ENCODE measurements at places on chromosomes 1 and 21. TPM values are rescaled to one million over a fixed set of nuclear protein-coding genes. Genes with fewer than 3 reads are reported as not detected.

GRCh38 chr21:44458971-44459711, 3.8 kb downstream of the LRRC3 start:
- peak; percentile 58 for DNase-seq

DNA sequence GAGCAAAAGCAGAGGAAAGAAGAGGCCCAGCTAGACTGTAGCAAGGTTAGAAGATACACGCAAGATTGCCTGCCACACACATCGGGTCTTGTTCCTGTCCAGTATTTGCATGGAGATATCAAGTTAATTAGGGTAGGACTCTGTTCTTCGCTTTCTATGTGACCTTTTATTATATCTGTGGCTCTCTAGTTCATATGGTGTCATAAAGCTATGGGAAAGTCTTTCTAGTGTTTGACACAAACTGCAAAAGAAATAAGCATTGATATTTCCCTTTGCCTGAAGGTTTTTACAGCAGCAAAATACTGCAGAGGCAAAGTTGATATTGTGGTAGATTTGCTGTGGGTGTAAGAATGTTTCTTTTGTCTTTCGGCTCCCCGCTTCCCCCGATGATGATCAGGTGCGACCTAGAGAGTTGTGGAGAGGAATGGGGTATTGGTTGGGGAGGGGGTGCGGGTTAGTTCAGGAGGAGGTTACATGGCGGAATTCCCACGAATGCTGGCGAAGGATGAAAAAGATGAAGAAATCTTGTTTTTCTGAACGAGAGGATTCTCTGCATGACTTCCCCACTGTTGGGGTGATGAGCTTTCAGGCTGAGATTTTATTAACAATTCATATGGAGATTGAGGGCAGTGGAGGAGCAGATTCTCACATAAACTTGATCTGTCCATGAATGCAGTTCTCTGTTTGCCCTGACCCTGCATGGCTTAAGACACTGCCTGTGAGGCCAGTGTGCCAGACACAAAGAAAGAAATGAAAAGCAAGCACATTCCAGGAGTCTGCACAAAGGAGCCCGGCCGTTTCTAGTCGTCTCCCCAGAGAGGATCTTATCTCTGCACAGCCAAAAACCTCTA, 550.2 kb downstream of the USP25 start:
- no peak for DNase-seq

DNA sequence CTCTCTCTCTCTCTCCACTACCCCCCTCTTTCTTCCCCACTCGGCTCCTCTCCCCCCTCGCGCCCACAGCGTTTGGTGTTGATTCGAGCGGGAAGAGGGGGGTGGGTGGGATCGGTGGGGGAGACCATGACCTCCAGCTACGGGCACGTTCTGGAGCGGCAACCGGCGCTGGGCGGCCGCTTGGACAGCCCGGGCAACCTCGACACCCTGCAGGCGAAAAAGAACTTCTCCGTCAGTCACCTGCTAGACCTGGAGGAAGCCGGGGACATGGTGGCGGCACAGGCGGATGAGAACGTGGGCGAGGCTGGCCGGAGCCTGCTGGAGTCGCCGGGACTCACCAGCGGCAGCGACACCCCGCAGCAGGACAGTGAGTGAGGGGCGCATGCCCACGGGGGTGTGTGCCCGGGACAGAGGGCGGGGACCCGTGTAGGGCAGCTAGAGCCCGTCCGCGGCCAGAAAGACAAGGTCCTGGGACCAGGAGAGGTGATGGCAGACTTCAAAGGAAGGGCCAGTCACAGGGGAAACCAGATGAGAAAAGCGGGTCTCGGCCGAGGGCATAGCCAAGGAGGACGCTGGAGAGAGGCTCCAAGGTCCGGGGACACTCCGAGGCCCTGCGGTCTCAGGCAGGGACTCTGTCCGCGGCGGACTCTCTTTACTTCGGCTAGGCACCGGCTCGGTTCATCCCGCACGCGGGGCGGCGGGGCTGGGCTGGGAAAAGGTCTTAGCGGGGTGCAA, at the start of gene PRRX1:
Gene PRRX1, plus strand, starts transcription at position 39 of the 735 bp plus-strand sequence. Its CDS starts 88 bp downstream, at position 127.
- no peak for DNase-seq

- no peak for DNase-seq
Measured at GRCh38 chr1:17365293-17365692, 6.7 kb upstream of the PADI6 start.

- peak; percentile 83 for DNase-seq
Measured at GRCh38 chr1:156146020-156146768, 7.2 kb upstream of the SEMA4A start.

DNA sequence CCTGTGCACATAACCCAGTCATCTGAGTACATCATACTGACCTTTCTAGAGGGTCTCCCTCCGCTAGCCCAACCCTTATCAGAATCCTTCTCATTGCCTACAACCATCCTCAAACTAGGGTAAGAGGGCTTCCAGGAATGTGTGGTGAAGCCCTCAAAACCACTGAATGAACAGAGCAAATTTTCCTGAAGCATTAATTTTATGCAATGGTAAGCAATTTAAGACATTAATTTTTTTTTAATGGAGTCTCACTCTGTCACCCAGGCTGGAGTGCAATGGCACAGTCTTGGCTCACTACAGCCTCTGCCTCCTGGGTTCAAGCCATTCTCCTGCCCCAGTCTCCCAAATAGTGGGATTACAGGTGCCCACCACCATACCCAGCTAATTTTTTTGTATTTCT, 86.1 kb upstream of the ZNF281 start:
- DNase-seq: no peak

Gene ZNF684
- total RNA-seq: 4.7 TPM

Gene PTPRU
- 45.5 TPM for total RNA-seq

Gene PROX1
- 14.1 TPM for total RNA-seq

Gene OPTC
- not detected for total RNA-seq

Gene SMIM1
- 9.3 TPM for total RNA-seq

Gene SLC16A4
- 15.9 TPM for total RNA-seq

Gene SPRR2G
- not detected for total RNA-seq

Gene RNF207
- 12.7 TPM for total RNA-seq

Gene GBP2
- total RNA-seq: 40.8 TPM
